ENCODE measurements at places on chromosomes 7 and 10. TPM values are rescaled to one million over a fixed set of nuclear protein-coding genes. Genes with fewer than 3 reads are reported as not detected.

The PLXNA4 gene
- 19.2 TPM for total RNA-seq

DNA sequence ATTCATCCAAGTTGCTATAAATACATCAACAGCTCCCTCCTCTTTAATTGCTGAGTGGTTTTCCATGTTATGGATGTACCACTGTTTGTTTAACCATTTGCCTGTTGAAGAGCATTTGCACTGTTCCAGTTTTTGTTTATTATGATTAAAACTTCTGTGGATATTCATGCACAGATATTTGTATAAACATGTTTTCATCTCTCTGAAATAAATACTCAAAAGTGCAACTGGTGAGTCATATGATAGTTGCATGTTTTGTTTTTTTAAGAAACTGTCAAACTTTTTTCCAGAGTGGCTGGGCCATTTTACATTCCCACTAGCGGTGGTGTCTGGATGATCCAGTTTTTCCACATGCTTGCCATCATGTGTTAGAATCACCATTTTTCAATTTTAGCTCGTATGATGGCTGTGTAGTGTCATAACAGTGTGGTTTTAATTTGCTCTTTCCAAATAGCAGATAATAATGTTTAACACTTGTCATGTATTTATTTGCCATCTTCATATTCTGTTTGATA is 33.6 kb downstream of the MEOX2 start:
- no peak for DNase-seq

DNA sequence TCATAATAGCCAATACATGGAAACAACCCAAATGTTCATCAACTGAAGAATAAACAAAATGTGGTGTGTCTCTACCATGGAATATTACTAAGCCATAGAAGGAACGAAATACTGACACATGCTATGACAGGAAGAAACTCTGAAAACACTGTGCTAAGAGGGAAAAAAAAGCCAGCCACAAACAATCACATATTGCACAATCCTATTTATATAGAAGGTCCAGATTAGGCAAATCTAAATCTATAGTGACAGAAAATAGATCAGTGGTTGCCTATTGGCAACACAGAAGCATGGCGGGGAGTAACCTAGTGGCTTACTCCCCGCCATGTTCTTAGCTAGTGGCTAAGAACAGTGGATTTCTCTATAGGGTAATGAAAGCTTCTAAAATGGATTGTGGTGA is 48.0 kb downstream of the MDH2 start:
- no peak for DNase-seq

DNA sequence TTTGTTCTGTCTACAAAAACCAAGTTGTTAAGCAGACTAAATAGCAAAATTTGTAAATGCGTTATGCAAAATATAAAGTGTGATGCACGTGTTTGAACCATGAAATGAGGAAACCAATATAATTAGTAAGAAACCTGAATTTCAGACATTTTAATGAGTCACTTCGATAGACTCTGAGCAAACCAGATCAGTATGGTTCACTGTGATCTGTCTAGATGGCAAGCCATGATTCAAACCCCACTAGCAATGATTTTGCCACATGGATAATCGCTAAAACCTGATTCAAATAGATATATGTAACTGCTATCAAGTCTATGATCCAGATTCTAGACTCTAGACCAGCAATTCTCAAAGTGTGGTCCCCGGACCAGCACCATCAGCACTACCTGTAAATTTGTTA is 24.8 kb downstream of the ZC3HAV1 start:
- DNase-seq: no peak

DNA sequence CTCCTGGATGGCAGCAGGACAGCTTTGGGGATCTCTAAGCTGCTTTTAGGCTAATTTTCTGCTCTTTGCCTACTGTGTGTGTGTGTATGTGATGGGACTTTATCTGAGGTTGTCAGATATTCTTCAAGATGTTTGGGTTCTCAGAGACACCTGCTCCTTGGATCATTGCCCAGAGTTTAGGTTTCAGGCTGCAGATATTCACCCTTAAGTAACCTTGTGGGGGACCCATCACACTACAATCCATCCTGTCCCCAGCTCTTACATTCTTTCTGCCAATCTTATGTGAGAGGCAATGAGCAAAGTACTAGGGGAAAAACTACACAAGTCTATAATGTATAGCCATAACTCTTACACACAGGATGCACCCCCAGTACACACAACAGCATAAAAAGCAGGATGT is 263.0 kb upstream of the ZWINT start:
- no peak for DNase-seq

The ATRNL1 gene
- 1.6 TPM for total RNA-seq

The NUP42 gene
- 26.6 TPM for total RNA-seq

GRCh38 chr7:105934572-105935185 is 28.4 kb upstream of the CDHR3 start:
- no peak for DNase-seq

GRCh38 chr7:83321011-83321410 is 158.3 kb upstream of the PCLO start:
- no peak for DNase-seq

DNA sequence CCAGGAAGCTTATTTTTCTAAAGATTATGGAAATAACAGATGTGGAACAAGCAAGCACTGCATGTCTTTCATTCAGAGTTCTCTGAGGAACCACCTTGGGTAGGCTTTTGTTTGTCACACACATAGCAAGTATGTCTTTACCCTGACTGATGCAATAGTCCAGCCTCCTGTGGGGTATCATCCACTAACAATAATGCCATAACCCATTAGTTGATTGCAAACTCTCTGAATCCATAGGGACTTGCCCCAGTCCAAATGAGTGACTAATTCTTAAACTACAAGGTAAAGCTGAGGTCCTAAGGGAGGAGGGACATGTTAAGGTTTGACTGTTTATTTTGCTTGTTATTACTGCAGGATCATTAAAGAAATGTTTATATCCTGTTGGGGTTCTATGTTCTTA is 151.4 kb upstream of the PRPS1L1 start:
- DNase-seq: no peak

The ACSM6 gene
- not detected for total RNA-seq

DNA sequence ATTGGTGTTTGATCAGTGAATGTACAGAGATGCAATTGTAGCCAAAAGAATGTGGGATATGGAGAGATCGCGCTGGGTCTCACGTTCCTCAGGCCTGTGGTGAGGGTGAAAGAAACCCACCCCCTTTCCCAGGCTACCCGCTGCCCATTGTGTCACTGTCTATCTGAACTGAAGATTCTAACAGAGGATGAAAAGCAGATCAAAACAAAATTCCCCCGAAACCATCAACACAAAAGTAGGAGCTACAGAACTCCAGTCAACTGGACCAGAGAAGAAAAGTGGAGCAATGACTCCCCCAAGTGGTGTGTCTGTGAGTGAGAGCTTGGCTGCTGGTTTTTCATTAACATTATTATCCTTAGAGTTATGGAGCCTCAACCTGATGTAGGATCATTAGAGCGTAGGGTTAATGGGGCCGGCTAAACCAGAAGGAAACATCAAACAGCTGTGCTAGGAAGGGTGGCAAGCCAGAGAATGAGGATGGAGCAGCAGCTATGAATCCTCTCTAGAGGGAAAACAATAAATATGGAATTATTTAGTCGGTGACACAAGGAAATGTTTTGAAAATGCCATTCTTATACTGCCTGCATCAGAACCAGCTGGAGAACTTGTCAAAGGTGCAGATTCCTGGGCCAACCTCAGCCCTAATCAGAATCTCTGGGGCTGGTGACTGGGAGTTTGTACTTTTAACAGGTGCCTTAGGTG is 38.3 kb downstream of the AKR1B1 start:
- no peak for DNase-seq

DNA sequence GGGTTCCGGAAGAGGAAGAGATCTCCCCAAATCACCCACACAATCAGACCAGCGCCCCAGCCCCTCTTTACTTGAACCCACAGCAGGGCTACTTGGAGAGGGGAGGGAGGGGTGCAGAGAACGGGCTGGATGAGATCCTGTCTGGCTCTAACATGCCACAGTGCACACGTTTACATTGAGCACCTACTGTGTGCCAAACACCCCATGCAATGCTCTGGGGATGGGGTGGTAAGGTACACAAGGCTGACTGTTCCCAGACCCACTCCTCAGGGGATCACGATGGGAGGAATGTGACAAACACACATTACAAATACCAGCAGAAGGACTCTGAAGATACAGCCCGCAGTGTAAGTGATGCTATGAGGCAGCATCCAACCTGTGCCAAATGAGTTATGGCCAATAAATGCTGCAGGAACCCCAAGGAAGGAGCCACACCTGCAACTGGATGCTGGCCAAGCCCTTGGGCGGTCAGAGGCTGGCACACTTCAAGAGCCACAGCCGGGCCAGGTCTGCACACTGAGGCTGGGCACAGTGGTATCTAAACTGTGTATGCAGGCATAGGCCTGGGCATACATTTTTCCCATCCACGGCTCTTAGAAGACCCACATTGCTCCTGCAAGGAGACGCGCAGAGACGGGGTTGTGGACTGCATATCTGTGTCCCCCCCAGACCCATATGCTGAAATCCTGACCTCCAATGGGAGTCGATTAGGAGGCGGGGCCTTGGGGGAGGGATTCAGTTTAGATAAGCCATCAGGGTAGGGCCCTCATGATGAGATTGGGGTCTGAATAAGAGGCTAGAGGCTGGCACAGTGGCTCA is 6.4 kb downstream of the SPOCK2 start:
- DNase-seq: no peak

The CPN1 gene
- not detected for total RNA-seq

The TMEM270 gene
- not detected for total RNA-seq

- no peak for DNase-seq
Observed at GRCh38 chr7:43689115-43689514, 40.2 kb downstream of the COA1 start.

- DNase-seq: no peak
Observed at GRCh38 chr7:50147951-50148808, 55.1 kb upstream of the ZPBP start.

DNA sequence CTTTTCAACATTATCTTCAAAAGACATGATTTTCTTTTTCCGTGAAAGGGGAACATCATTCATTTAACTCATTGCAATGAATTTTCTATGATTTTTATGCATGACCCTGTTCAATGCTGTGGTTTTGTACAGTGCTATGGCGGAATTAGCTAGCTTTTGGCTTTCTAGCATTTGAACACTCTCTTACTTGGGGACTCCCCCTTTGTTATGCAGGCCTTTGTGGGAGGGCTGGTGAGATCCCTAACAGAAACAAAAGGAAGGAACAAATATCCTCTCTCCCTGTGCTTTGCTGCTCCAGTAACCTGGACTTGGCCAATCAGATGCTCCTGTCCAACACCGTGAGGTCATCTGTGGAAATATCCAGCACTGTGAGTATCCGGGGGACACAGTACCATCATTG is 353.4 kb upstream of the FZD8 start:
- no peak for DNase-seq

The LBX1 gene
- not detected for total RNA-seq

The AUTS2 gene
- 7.9 TPM for total RNA-seq

DNA sequence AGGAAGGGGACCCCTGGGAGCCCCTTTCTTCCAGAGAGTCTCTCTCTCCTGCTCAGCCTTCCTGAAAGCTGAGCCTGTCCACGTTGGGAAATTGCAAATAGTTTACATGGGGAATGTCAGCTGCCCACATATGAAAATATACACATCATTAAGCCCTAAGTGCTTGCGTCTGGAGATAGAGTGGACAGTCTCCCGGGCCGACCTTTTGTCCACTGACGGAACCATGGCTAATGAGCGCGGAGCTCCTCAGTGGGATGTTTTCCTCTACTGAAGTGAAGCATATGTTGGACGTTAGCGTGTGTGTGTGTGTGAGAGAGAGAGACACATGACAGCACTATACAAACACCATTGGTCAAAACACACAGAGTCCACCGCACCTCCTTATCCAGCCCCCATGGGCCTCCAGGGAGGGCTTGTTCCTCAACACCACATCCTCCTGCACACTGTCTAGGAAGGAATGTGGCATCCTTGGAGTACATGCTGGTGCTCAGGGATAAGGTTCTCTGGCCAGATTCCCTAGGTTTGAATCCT is 128.4 kb downstream of the RGS10 start:
- DNase-seq: peak; percentile 49

- no peak for DNase-seq
Observed at GRCh38 chr7:101134399-101134980, 7.6 kb downstream of the SERPINE1 start.

The SLC26A5 gene
- not detected for total RNA-seq

DNA sequence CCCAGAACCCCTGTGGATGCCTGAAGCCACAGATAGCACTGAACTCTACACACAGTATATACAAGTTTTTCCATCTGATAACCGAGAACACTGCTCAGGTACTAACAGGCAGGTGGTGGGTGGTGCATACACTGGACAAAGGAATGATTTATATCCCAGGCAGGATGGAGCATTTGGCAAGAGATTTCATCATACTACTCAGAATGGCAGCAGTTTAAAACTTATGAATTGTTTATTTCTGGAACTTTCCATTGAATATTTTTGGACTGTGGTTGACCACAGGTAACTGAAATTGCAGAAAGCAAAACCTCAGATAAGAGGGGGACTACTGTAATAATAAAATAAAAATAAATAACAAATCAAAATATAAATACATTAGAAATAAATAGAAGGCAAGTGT is 10.9 kb upstream of the KCNMA1 start:
- DNase-seq: no peak

DNA sequence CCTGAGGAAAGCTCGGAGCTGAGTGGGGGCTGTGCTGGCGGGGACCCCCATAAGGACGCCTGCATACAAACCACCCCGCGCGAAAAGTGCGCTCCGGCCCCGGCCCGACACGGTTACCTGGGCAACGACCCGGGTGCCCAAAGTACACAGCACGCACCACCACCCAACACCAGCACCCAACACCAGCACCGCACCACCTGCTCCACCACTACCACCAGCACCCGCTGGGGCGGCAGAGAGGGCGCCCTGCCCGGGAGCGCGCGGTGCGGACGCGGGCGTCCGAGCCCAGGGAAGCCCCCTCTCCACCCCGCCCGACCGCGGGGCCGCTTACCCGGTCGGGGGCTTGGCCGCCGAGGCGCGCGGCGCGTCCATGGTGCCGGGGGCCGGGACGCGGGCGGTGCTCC is 345 bp downstream of the COBL start:
- peak; percentile 54 for DNase-seq

GRCh38 chr7:94142281-94142680 is 138.1 kb upstream of the BET1 start:
- no peak for DNase-seq

- no peak for DNase-seq
Observed at GRCh38 chr7:107659666-107660065, 962 bp upstream of the SLC26A4 start.

- no peak for DNase-seq
Observed at GRCh38 chr10:119248184-119248583, 40.8 kb downstream of the GRK5 start.

The NUDCD3 gene
- total RNA-seq: 104 TPM

DNA sequence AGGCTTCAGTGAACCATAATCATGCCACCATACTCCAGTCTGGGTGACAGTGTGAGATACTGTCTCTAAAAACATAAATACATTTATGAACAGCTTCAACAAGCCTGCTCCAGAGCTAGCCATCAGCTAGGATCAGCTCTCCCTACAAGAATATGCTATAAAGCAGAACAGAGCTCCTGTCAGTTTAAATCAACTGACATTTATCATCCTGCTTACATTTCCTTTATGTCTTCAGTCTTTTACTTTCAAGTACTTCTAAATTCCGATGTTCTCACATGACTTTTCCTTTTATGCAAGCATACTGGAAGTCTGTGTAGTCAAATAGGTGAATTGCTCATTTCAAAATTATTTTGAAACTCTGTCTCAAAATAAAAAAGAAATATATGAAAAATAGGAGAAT is 64.6 kb downstream of the COA1 start:
- DNase-seq: no peak

- no peak for DNase-seq
Observed at GRCh38 chr10:30836406-30836805, 195.3 kb downstream of the ZNF438 start.

Measured in left ventricle myocardium superior (tissue), 1 donor.